ENCODE measurements at places on chromosomes 11 and 22.
A peak's percentile ranks its signal among the peaks of the same experiment; 100 is the strongest.

DNA sequence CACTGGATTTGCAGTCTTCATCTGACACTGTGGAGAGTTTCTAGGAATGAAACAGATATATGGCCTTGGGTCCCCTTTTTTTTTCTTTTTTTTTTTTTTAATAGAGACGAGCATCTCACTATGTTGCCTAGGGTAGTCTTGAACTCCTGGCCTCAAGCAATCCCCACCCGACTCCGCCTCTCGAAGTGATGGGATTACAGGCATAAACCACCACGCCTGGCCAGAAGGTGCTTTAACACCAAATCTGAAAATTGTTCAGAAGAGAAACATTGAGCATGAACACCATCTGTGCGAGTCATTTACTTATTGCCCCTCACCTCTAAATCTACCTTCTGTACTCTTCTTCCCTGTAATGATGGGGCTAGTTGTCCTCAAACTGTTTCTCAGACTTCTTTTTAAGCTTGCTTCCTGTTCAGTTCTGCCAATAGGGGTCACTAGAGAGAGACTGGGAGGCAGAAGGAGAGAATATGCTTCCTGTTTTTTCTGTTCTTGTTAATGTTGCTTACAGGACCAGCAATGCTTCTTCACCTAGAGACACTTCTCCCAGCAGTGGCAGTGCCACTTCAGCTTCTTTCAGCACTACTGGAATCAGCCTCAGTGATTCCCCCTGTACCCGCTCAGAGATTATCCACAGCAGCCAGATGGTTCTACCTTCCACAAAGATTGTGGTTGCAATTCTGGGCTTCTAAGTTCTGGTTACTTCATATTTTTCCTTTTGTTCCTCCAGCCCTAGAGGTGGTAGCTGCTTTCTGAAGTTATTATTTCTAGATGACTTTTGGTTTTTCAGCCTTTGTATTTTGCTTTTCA, 20.8 kb upstream of the ZBED5 start:
- peak; percentile 70 for DNase-seq

DNA sequence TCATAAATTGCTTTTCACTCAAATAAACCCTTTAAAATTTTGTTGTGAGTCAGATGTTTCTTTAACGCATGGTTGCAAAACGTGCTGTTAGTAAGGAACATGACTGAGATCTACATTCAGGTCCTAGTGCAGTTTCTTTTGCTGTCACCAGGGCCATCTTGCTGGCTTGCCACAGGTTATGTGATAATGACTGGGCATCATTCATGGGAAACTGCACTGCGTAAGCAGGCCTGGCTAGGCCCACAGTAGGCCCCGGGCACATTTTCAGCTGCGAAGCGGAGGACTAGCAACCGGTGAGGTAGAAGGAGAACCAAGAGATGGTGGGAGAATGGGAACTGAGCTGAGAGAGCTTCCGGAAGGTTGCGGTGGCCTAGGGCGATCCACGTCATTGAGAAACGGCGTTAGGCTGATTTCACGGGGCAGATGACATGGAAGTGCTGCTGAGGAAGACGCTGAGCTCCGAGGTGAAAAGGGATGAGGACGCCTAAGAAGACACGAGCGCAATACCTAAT, 3.2 kb upstream of the KLHDC7B start:
- peak; percentile 85 for DNase-seq

GRCh38 chr11:47961383-47961782, 19.0 kb upstream of the PTPRJ start:
- DNase-seq = no peak

GRCh38 chr11:102306048-102306597, 11.2 kb upstream of the BIRC3 start:
- DNase-seq = peak; percentile 95

DNA sequence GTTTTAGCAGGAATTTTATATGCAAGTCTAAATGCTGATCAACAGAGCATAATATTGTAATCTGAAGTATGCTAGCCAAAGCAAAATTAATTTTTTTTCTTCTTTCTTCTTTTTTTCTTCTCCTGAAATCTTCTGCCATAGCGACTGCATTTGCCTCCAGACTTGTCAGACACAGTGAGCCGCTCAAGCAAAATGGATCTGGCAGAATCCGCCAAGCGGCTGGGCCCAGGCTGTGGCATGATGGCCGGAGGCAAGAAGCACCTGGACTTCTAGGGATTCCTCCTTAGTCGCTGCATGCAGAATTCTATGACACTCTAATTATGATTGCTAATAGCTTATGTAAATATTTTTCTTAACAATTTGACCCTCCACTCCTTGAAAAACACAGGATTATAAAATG, 27.9 kb downstream of the PAX6 start:
- no peak for DNase-seq

GRCh38 chr11:10504490-10504889, 36.5 kb downstream of the RNF141 start:
- no peak for DNase-seq

DNA sequence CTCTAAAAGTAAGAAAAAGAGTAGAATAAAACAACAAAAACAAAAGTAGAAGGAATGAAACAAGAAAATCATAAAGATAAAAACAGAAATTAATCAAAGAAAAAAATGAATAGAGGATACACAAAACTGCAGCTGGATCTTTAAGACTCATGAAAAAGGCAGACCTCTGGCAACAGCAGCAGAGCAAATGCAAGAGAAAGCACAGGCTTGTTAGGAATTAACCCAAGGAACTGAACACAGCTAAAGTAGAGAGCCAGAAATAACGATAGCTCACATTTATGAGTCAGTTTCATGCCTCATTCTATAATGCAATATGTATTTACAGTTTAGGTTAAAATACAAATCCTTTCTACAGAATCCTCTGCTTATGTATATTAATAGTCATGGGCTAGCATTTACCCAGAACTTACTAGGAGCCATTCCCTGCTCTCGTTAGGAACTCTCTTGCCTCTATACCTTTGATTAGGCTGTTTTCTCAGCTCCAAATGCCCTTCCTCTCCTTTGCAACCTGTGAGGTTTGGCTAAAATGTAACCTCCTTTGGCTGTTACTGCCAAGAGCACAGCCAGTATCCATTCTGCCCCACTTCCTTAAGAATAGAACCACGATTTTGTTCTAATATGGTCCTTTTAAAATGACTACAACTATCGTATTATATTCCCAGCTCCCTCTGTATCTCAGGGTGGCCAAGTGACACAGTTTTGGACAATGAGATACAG, 38.3 kb upstream of the NFAM1 start:
- DNase-seq = no peak

DNA sequence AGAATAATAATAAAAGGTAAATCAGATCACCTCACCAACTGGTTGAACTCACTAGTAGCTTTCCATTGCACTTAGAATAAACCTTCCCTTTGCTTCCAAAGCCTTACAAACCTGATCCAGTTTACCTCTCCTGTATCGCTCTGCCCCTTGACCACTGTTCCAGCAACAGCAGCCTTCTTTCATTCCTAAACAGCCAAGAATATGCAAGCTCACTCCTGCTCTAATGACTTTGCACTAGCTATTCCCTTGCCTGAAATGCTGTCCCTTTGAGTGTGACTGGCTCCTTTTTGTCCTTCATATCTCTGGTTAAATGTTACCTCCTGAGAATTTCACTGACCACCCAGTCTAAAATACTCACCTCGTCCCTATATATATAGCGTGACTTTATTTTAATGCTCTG, 9.6 kb upstream of the PIK3C2A start:
- no peak for DNase-seq

DNA sequence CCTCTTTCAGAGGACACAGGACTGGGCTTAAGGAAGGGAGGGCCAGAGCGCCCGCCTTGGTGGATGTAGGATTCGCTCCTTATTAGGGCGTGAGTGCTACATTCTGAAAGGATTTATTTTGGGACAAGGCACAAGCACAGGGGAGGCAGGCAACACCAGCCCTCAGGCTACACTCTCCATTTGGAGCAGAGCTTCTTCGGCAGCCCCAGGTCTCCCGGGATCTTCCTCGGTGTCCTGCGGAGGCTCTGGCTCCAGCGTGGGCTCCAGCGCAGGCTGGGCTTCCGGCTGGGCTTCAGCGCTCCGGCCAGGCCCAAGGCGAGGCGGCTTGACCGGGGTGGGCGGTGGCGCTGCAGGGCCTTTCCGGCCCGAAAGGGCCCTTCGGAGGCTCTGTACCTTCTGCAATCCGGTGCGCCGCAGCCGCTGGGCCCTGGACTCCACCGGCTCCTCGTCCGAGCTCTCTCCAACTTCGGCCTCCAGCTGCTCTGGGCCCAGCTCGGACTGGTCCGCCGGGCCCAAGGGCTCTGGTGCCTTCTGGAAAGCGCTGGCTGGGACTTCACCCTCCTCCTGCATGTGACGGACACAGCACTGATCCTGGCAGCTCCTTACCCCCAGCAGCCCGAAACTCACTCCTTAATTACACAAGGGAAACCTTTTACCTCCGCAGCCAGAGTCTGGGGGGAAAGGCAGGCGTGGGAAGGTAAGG, 1.1 kb downstream of the CAVIN3 start:
- DNase-seq = peak; percentile 16

DNA sequence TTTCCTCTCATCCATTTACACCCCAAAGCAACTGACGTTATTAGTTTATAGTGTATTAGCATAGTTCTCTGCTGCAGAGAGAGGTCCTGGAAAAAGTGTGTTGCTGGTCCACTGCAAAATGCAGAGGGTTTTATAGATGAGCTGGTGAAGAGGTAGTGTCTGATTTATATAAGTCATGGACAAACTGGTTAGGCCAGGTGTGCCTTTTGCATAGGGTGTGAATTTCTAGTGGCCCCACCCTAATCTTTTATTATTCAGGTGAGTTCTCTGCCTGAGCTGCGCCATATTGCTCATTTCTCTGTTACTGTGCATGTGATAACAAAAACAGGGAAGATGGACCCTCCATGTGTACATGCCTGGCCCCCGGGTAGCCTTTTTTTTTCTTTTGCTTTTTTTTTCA, 43.1 kb upstream of the TRIM77 start:
- DNase-seq = peak; percentile 69

- DNase-seq = no peak
Measured at GRCh38 chr11:45355706-45356041, 69.5 kb upstream of the SYT13 start.

- peak; percentile 34 for DNase-seq
Measured at GRCh38 chr11:43947003-43947500, 4.6 kb downstream of the C11orf96 start.

DNA sequence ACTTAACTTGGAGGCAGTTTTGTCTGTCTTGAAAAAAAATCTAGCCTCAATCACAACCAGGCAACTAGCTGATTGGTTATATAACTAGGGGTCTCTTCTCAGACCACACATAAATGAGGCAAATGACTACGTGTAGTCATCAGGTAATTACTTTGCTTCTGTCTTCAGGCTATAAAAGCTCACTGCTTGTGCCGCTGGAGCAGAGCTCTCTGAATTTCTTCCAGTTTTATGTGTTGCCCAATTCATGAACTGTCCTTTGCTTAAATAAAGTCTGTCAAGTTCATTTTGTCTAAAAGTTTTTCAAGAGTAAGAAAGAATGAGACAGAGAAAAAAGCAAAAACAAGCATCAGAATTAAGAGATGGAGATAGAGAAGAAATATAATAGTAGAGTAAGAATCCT, 93.4 kb downstream of the MUC15 start:
- DNase-seq = no peak
